CD4-positive, alpha-beta T cell treated with Interleukin-10 for 1 hour (primary cell): ENCODE measurements at places on chromosomes 12 and 14.

DNA sequence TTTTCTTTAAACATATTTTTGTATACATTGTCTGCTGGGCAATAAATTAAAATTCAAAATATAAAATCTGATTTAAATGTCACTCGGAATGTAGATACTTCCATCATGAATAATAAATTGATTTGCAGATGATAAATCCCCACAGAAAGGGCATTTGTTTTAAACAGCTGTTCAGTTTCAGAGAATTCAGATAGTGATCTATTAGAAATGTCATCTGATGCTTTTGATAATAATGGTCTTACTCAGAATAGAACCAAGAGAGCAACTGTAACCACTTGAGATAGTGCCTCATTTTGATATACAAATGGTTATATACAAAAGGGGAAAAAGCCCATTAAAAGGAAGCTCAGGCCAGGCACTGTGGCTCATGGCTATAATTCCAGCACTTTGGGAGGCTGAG is 43.4 kb downstream of the CDK17 start:
- no peak for DNase-seq

GRCh38 chr12:120225200-120225558 is 24.3 kb upstream of the RPLP0 start:
- DNase-seq = no peak

GRCh38 chr12:3204143-3204542 is 127.0 kb downstream of the TSPAN9 start:
- DNase-seq = no peak

- no peak for DNase-seq
Observed at GRCh38 chr12:50925920-50926319, 26.4 kb upstream of the HIGD1C start.

DNA sequence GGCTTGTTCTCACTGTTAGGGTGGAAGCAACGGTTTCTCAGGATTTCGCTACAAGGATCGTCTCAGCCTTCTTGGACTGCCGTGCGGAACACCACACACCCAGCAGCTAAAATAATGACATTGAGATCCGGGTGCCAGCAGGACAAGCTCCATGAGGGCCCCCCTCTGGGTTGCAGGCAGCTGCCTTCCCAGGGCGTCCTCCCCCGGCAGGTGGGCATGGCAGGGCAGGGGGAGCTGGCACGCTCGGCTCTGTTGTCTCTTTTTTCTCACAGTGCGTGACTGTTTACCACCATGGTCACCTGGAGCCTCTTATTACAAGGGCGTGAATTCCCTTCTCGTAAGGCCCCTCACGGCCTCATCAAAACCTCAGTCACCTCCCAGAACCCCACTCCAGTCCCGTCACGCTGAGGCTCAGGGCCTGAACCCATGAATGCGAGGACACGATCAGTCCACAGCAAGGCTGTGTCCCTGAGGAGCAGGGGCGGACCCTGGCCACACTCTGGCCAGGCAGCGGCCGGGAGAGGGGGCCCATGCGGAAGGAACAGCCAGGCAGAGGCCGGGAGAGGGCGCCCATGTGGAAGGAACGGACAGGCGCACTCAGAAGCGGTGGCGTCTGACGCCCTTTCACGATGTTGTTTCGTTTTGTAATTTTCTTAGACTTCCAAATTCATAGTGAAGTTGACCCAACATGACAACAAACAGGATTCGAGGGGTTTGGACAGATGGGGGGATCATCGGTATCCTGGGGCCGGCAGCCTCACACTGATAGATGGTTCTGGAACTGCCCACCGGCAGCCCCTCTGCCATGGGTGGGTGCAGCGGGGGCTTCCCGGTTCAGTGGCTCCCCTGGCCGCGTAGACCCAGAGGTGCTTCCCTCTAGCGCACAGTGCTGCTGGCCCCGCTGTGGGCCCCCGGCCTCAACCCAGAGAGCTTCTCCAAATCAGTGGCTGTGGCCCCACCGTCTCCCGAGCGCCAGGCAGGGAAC is 10.0 kb downstream of the LRCOL1 start:
- DNase-seq = peak; percentile 33

GRCh38 chr14:36619131-36619530 is 36.7 kb upstream of the NKX2-8 start:
- DNase-seq = no peak

DNA sequence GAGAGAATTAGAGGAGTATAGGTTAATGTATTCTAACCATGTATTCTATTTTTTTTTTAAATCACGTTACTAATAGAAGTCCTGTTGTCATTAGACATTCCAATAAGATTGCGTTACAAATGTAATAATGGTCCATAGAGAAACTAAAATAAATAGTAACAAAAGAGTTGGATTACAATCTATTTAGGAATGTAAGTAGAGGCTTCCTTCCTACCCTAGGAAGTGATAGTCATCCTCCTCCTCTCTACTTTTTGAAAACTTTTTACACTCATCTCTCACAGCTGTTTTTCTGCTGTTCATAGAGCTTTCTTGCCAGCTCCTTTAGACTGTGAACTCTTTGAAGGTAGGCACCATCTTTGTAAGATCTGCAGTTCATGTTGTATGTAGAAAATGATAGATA is 23.6 kb downstream of the TRHDE start:
- DNase-seq = no peak

DNA sequence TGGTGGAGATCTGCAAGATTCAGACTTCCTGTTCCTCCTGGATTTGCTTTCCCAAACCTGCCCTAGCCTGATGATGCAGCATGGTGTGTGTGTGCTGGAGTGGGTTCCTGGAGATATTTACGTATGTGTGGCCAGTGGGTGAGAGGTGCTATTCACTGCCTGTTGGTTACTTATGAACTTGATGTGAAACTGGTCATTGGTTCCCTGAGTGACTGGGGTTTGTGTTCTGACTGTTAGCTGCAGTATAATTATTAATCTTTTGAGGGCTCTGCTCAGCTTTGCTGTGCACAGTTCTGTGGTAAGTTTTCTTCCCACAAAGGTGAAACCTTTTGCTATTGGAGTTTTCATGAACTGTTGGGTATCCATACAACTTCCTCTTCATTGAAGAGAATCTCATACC is 541.8 kb upstream of the FBXO33 start:
- no peak for DNase-seq

DNA sequence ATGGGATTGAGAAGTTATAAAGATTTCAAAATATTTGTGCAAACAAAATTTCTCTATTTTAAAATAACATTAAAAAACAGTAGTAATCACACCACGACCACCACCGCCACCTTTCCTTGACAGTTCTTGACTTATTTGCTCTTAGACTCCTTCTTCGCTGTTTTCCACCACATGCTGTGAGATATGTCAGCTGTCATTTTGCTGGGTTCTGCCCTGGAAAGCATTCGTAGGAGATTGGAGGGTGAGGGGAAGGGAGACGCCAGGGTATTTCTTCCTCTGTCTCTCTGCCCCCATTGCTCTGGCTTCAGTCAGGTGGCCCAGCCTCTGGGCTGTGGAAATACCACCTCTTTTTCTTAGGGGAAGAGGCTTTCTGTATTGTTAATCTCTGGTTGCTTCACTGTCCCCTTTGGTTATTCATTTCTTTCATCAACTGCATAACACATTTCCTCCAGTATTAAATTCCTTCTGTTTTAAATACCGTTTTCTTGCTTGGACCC is 186.2 kb downstream of the NEDD1 start:
- DNase-seq = no peak

DNA sequence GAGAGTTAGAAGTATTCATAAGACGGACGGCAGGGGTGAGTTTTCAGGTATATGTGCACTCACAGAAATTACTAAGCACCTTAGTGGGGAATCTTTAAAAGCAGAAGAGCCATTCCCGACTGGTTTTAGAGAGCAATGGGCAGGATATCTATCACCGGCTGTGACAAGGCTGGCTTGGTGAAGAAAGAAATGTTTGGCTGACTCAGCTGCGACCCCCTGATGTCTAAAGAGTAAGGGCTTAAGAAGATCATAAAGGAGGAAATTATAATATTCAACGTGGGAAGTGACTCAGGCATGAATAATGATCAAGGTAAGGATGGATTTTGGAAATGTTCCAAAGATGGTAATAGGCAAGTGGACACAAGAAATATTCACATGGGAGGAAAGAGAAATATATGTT is 407.6 kb downstream of the TMEM132D start:
- no peak for DNase-seq

DNA sequence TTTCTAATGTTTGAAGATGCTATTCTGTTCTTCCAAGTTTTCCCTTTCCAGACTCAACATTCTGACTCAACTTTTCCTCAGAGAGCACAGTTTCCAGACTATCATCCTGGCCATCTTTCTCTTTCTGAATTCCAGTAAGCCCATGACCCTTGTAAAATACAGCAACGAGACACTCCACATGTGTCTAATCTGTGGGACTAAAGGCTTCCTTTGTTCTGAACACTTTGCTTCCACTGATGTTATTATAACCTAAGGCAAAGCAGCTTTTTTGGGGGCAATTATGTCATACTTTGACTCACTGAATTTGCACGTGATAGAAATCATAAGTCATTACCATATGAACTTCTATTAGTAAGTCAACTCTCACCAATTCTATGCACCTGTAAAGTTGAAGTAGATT is 6.3 kb upstream of the ART4 start:
- DNase-seq = no peak
